Kidney glomerular epithelial cell (primary cell): ENCODE measurements at places on chromosomes 5 and 9.

DNA sequence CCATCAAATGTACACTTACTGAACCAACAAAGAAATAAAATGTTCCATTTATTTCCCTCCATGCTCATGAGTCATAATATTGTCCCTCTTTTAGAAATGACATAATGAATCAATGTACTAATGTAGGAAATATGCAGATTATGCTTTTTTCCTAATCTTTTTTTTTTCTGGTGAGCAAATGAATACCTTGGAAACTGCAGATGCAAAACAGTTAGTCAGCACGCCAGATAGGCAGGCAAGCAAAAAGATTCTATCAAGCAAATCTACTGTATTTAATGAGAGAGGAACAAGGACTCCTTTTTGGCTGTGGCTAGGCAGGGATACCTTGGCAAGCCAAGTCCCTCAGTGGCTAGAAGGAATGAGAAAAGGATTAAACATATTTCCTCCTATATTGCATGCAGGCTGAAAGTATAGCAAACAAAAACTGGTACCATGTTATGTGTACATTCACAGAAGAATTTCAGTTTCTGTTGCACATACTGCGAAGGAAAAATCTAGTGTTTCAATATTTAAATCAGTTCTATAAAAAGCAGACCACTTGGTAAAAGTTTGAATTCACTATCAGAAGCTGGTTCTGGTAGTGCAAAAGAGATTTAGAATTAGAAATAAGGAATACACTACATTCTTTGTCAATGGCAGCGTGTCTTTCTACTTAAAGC, 605.4 kb downstream of the TLE1 start:
- DNase-seq = peak; percentile 60

DNA sequence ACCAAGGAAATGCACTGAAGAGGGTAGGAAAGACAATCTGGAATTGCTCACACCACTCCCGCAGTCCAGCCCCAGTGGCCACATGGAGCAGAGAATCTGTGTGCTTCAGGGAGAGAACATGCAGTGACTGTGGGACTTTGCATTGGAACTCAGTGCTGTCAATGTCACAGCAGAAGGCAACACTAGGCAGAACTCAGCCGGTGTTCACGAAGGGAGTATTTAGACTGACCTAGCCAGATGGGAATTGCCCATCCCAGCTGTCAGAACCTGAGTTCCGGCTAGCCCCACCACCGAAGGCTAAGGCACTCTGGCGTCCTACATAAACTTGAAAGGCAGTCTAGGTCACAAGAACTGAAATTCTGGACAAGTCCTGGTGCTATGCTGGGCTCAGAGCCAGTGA, 139.0 kb downstream of the AGTPBP1 start:
- DNase-seq = no peak

- no peak for DNase-seq
These were observed 100.0 kb downstream of the GDNF start for GRCh38 chr5:37739817-37740261.

- no peak for DNase-seq
These were observed 129.3 kb downstream of the GRIA1 start for GRCh38 chr5:153619771-153620170.

DNA sequence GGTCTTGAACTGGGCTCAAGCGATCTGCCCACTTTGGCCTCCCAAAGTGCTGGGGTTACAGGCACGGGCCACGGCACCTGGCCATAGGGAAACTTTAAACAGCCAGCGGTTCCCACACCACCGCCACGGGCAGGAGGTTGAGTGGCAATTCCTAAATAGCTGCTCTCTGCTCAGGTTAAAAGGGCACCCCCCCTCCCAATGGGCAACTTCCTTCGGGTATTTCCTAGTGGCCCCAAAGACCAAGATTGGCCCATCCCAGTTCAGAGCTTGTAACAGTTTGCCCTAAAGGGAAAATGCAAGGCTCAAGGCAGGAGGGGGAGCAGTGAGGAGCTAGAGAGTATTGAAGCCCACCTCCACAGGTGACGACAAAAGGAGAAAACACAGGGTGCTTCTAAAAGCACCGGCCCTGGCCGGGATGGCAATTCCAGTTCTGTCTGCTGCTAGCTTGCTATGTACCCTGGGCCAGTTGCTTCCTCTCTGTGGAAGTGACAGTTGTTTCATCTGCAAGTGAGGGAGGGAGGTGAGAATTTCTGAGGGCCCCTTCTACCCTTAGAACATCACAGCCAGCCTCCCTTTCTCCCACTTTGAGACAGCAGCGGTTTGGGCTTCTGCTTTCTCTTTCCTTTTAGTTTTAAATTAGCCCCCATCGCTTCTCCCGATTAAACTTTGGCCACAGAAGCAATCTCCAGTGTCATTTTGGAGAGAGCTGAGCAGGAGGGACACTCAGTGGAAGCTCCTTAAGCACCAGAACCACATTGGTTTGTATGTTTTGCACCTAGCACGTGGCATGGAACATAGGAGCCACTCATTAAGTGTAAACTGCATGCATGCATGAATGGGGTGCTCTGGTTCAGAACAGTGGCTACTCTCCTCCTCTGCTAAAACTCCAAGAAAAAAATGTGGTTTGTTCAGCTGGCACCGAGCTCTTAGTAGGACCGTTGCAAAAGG, 17.3 kb upstream of the TNIP1 start:
- no peak for DNase-seq

DNA sequence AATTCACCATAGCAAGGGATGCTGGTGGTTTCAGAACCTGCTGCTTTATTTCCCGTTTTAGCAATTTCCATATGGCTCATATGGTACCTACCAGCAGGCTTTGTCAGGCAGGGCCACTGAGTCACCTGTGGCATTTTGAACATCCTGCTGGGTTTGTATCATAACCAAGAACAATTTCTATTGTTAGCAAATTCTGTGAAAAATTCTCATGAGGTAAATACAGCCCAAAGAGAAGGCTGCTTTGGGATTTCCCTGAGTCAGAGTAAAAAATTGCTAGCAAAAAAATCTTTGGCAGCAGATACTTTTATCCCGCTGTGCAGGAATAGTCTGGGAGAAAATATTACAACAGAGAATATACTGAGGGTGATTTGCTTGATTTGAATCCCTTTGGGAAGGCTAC, 52.7 kb downstream of the PRR16 start:
- DNase-seq = no peak

GRCh38 chr9:82091610-82092009, 103.0 kb downstream of the SPATA31D1 start:
- DNase-seq = no peak

GRCh38 chr9:33151601-33152000, 15.5 kb downstream of the B4GALT1 start:
- DNase-seq = no peak

DNA sequence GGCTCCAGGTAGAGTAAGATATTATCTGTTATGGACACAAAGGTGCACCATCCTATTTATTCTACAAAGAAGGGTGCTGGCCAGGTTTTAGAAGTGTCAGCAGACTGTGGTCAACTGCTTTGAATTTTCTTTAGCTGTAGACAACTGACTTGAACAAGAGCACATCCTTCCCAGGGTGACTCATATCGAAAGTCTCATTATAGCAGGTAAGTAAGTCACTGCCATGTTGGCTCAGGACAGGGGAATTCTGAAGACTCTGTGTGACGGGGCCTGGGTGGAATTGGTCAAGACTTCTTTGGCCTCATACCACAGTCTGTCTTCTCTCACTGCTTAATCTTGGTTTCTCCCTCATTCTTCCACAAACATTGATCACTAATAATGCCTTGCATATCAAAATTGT, 214.5 kb upstream of the CDH9 start:
- DNase-seq = no peak

- DNase-seq = no peak
These were observed 99.9 kb downstream of the ENC1 start for GRCh38 chr5:74540622-74541021.

DNA sequence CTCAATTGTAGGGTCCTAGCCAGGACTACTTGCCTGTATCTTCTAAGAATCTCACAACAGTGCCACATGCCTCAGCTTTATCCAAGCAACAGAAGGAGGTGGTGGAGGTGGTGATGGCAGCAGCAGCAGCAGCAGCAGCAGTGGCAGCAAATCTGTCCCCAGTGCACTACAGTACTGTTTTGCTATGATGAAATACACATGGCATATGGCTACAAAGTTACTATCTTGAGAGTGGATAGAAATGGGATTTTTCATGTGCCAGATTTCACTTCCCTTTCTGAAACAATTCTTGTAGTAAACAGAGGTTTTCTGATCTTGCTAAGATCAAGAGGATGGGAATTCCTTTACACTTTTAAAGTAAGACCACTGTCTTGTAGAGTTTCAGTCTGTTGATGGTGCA, 8.1 kb upstream of the CYSTM1 start:
- DNase-seq = no peak

DNA sequence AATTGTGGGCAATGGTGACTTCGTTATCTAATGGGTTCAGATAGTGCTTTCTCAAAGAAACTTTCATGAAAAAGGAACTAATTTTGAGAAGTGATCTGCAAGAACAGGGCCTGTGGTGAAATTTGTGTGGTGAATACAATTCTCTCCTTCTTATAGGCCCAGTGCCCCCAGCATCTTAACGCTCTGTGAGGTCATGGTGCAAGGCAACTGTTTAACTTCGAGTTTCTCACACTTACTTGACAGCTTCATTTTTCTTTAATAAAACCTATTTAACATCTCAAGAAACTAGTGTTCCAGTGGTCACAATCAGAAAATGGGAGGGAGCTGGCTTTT, 69.2 kb downstream of the FAM114A2 start:
- no peak for DNase-seq
